Activated B cell treated with CpG ODN at 0.5 μM for 24 hours (primary cell): ENCODE measurements at places on chromosomes 3 and 15.

- no peak for DNase-seq
These were observed 16.7 kb downstream of the FBXO45 start for GRCh38 chr3:196585044-196585757.

GRCh38 chr15:64045774-64046420, 388 bp downstream of the DAPK2 start:
- peak; percentile 33 for DNase-seq

GRCh38 chr15:92705764-92706163, 50.2 kb upstream of the FAM174B start:
- no peak for DNase-seq

DNA sequence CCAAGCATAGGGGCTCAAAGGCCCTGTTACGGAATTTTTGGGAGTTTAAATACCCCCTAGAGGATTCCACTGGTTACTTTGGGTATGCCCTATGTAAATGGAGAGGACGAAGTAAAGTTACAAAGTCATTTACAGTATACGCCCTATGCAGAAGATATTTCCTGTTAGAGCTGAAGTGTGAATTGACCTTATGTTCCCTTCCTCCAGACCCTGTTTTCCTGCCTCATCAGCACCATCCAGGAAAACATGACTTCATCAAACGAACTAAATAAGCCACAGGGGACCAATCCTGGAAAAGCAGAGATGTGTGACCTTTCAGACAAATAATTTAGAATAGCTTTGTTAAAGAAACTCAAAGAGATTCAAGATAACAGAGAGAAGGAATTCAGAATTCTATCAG, 177.4 kb downstream of the SQOR start:
- no peak for DNase-seq

DNA sequence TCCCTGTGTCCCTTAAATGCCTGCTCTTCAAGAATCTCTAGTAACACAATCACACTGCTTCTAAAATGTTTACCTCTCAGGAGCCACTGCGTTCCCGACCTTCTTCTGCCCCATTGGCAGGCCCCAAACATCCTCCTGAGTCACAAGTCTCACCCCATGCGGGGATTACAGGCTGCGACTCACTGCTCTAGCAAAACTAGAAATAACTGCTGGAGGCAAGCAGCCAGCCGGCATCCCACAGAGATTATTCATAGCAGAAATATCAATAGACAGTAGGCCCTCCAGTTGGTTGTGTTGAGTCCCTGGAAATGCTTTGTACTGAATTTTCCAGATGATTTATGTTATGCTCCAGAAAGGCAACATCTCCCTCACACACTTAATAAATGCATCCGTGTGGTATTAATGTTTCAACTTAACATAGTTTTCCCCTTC, 64.8 kb downstream of the RFTN1 start:
- DNase-seq = no peak

- no peak for DNase-seq
These were observed 13.8 kb upstream of the PPP4R2 start for GRCh38 chr3:72982609-72983366.

GRCh38 chr15:40498891-40499290, 28.1 kb downstream of the CHST14 start:
- no peak for DNase-seq

DNA sequence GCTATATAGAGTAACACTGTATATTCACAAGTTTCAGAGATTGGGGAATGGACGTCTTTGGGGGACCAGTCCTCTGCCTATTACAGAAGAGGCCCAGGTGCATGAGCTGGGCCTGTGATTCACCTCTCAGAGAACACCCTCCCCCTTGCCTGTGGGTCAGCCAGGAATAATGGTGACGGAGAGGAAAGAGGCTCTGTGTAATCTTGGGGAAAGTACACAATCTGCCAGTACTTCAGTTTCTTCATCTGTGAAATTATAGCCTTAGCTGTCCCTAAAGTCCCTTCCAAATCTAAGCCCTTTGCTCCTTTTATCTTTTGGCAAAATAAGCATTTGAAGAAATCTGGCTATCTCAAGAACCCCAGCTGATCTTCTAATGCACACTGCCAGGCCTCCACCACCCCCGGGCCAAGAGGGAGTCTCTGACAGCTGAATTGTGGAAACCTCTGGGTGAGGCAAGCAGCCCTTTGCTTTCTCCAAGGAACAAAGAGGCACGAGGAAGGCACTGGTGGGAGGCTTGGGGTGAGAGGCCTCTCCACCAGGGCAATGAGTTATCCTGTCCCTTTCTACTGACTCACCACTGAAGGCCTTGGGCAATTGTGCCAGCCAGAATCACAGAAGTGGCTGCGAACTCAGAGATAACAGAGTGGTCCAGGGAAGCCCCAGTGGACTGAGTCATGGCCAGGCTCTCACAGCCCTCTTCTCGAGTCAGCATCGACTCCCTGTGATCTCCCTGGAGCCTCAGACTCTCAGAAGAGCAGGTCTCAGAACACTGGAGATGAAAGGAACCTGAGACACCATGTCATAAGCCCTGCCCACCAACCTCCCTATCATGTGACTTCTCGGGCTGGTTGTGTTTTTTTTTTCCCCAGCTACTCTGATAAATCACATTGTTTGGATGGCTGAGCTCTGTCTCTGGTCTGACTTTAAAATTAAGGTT, 31.8 kb downstream of the CCNL1 start:
- DNase-seq = no peak

GRCh38 chr15:76059320-76060117, at the start of gene TMEM266:
TSS of gene TMEM266 (plus strand) at chr15:76059985. CDS start at chr15:76134264, 74,279 bp downstream.
- peak; percentile 30 for DNase-seq

DNA sequence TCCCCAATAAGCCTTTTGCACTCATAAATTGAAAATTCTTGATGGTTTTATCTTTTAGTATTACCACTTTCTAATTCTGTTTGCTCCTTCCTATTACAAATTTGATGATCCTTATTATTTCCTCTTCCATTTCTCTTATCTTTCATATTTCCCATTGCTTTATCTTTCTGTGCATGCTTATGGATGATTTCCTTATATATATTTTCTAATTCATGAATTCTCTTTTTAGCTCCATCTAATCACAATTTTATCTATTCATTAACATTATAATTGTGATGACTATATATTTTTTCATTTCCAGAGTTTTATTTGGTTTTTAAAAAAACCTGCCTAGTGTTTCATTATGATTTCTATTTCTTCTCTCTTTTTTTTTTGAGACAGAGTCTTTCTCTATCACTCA, 17.9 kb downstream of the FOXL2NB start:
- DNase-seq = no peak

- DNase-seq = no peak
These were observed 58.3 kb downstream of the CDC25A start for GRCh38 chr3:48129921-48130320.

DNA sequence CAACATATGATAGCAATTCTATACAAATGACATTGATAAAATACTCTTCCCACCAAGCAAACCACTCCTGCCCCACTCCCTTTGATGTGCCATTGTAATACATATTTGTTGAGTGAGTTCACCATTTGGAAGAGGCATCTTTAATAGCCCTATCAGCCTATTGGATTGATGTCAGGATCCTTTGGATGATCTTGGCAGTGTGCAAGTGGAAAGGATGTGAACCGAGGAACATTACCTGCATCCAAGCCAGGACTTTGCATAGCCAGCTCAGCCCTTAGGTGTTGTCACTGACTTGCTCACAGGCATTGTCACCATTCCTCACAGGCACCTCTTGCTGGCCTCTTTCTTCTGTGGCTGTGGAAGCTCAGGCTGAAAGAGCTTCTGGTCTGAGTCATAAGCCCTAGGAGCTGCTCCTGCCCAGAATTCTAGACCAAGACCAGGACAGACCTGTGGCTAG, 16.5 kb upstream of the TIMP4 start:
- no peak for DNase-seq

GRCh38 chr15:90597577-90597976, 67.9 kb downstream of the CRTC3 start:
- no peak for DNase-seq
